ENCODE measurements at places on chromosomes 3 and 15.

- no peak for DNase-seq
These were observed 322.2 kb downstream of the SLC9A9 start for GRCh38 chr3:143526011-143526545.

GRCh38 chr3:162269636-162270458 lies 773.2 kb downstream of the OTOL1 start:
- DNase-seq: no peak

DNA sequence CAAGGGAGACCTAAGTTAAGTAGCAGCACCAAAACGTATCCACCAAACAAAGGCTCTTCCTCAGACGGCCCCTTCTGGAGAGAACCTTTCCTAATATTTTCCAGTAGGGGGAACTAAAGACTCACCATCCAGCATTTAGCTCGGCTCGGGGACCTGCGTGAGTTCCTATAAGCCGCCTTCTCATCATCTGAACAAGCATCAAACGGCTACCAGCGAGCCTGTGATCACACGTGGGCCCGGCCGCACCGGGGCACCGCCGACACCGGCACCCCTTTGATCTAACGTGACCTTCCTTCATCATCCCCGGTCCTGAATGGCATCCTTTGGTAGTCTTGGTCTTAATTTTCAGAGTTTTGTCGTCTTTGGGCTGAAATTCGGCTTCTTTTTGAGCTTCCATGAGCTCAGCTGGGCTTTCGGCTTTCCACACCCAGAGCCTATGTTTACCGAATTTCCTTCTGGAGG lies 1.4 kb upstream of the ROBO2 start:
- no peak for DNase-seq

GRCh38 chr3:50924638-50925037 lies 249.9 kb downstream of the DOCK3 start:
- no peak for DNase-seq

DNA sequence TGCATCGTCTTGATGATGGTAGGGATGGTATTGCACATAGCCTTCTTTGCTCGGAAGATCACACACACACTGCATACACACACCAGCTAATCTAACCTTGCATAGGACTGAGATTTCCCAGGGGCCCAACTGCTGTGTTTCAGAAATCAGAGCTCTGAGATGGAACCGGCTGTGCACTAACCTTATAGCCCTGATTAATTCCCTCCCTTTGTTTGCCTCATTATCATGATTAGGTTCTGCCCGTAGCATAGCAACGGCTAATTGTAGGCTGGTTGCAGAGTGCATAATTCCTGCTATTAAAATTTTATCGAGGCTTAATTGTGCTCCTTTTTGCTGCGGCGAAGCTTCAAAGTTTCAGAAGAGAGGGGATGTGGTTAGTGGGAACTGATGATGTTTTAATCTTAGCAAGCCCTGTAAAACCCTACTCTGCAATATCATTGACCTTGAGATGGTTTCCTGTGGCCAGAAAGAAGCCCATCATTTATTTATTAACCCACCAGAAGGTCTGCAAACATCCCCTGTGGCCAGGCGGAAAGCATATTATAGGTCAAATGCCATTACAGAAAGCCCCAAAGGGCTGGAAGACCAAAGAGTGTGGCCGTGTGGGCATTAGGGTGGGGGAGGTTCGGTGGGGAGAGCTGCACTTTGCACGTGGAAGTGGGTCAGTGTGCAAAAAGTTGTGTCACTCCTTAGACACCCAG lies 56.2 kb upstream of the GLCE start:
- no peak for DNase-seq

DNA sequence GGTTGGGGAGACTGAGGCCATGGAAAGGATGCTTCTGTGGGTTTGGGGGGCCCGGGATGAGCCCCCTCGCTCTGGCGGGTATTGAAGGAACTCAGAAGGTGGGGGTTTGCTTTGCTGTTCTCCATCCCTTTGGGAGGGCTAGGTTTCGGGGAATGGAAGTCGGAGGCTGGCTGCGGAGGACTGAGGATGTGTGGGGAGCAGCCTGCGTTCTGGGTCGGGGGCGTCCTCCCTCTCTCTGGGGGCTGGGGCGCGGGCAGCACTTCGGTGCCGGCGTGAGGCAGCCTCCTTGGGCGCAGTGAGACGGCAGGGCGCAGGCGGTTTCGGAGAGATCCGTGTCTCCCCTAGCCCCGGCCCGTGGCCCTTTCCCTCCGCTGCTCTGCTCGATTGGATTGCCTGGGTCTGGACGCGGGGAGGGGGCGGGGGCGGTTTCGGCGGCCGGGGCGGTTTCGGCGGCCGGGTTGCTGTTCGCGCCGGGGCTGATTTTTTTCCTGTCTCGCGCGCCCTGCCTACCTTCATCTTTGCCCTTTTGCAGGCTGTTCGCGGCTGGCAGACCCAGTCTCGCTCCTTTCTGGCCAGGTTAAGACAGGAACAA lies 1.4 kb downstream of the PTPRG start:
- no peak for DNase-seq

GRCh38 chr15:57152666-57153539 lies 223.4 kb upstream of the CGNL1 start:
- no peak for DNase-seq

GRCh38 chr15:38220606-38221273 lies 31.9 kb upstream of the SPRED1 start:
- no peak for DNase-seq

DNA sequence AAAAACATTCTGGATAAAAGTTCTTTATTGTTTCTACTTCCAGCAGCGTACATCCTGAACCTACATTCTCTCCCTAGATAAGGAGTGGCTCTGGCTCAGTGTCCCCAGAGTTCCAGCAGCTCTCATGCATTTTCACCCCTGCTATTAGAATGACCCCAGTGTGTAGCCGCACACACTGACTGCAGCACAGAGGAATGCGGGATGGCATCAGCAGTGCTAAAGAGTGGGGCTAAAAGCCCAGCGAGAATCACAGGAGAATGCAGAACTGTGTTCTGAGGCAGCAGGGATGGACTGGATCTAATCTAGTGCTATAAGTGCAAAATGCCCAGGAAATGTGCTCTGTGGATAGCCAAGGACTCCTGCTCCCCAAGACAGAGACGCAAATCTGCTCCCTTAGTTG lies 66.4 kb upstream of the TJP1 start:
- DNase-seq: no peak

GRCh38 chr15:89769366-89769765 lies 6.8 kb upstream of the MESP2 start:
- no peak for DNase-seq

GRCh38 chr15:38516626-38517025 lies 48.0 kb downstream of the RASGRP1 start:
- no peak for DNase-seq

GRCh38 chr15:60086681-60087429 lies 82.7 kb downstream of the FOXB1 start:
- DNase-seq: no peak

DNA sequence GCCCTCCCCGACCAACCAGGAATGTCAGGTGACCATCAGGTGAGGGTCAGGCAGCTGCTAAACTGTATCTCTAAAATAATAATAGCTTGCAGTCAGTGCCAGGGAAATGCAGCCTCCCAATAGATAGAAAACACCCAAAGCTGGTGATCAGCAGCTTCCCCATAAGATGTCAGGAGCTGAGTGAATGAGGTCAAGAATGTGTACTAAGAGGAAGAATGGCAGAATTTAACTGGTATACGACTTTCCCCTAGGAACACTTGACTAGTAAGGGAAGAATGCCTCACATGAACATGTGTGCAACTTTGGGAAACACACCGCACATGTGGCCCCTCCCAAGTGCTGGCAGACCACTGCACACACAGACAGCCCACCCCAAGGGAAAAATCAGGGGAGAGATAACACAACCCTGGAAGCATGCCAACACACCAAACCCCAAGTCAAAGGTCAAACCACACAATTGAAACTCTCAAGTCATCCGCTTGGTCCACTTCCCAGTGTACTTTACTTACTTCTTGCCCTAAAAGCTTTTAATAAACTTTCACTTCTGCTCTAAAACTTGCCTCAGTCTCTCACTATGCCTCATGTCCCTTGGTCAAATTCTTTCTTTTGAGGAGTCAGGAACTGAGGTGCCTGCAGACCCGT lies 806.5 kb downstream of the OTOL1 start:
- DNase-seq: no peak

- DNase-seq: no peak
These were observed 309.9 kb upstream of the THBS1 start for GRCh38 chr15:39270934-39271333.

DNA sequence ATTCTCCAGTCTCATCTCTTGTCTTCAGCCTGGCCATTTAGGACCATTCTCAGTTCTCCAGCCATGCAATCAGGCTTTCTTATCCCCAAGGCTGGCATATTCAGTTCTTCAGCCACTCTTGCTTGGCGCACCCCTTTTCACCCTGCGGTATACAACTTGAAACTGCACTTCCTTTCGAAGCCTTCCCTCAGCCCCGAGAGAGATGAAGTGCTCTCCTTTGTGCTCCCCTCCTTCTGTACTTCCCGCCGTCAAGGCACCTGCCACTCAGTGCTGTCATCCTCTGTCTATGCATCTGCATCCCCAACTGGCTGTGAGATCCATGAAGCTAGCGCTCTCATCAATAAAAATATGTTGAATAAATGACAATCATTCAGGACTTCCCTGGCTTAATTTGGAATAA lies 45.7 kb downstream of the MORC1 start:
- DNase-seq: no peak

Measured in stimulated activated CD8-positive, alpha-beta memory T cell treated with anti-CD3 and anti-CD28 coated beads, Interleukin-15, amount 100 ng/mL, for 24 hours (primary cell).